Iris pigment epithelial cell (primary cell): ENCODE measurements at places on chromosomes 6 and 20.

GRCh38 chr20:46000262-46000996 lies 8.3 kb upstream of the MMP9 start:
- no peak for DNase-seq

DNA sequence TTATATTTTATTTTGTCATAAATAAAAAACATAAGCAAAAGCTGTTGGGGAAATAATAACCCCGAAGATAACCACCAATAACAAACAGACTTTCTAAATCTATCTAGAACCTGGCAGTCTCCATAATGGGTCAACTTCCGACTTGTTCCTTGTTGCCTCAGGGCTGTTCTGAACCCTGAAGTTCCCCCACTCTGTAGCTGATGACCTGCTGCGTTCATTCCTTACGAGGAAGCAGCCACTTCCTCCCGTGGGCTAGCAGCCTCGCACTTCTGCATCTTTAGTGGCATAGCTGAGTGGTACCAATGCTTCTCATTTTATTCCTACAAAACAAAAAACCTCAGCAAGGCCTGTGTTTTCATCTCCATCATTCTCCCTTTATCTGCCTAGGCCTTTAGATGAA lies 103.0 kb downstream of the PLEKHG1 start:
- DNase-seq, result no peak

DNA sequence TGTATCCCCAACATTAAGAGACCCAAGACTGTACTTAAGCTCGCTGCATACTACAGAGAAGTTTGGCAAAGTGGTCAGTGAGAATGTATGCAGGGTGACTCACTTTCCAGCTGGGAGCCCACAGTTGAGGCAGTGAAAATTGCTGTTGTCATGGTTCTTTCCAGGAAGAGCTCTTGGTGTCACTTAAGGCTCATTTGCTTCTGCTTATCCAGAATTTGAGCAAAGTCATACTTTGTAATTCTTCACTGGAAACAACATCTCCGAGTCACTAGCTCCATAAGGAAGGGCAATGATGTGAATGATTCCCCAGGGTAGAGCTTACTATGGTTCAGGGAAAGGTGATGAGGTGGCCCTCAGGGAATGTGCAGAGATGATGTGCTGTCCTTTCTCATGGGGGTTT lies 65.4 kb upstream of the FBXL4 start:
- peak; percentile 97 for DNase-seq

DNA sequence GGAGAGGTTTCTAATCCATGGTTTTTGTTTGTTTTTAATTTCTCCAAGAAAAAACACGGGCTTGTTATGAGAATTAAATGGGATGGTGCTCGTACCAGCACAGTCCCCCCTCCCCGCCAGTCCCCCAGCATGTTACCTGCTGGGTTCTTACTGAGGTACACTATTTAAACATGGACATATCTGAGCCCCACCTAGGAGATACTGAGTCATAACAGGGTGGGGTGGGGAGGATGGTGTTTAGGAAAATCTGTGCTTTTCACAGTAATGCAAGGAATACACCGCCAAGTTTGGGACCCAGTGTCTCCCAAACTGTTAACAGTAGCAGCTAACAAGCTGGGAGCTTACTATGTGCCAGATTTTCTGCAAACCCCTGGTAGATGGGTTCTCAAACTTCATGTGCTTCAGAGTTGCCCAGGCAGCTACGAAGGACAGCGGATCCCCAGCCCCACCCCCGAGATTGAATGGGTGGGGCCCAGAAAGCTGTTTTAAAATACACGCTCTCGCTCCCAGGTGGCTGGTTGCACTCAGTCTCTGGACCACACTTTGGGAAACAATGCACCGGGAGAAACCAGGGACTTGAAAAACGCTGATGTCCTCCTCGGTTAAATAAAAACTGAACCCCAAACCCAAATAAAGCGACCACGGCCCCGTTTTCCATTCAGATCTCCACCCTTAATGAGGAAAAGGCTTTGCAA lies 995 bp downstream of the ZFP64 start:
- DNase-seq, result peak; percentile 51

DNA sequence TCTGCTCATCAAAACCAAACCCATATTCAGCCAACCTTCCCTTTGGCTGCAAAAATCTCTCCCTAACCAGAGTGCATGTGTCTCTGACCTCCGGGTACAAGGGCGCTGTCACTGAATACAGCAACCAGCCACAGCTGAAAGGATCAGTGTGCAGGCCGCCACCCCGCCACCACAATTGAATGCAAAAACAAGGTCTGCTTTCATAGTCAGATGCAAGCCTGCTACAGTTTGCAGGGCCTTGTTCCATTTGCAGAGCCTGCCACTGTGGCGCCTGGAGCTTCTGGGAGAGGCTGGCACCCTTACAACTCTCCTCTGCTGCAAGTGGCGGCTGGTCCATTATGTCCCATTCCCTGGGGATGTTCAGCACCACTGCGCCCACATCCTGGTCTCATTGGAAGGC lies 23.5 kb downstream of the MDGA1 start:
- no peak for DNase-seq

- peak; percentile 86 for DNase-seq
These were observed 60.1 kb upstream of the ZNF184 start for GRCh38 chr6:27532820-27533538.

GRCh38 chr6:36615018-36615761 lies 21.0 kb downstream of the SRSF3 start:
- DNase-seq, result peak; percentile 60

DNA sequence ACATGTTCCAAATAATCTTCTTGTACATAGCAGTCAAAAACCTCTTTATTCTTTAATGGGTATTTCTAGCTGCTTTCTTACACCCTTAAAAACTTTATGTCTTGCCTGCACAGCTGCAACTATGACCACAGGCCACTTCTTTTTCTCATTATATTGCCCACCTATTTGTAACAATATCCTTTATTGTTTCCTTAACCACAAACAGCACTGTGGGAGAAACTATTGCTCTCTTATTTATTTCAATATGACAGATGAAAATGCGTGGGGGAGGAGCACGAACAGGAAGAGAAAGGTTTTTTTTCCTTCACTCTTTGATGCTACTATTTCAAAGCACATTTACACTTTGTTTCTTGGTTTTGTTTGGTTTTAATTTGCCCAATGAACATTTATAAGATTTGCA lies 253.5 kb downstream of the GJA1 start:
- no peak for DNase-seq

GRCh38 chr6:146916435-146917025 lies 287.7 kb upstream of the STXBP5 start:
- peak; percentile 41 for DNase-seq

- DNase-seq, result peak; percentile 69
These were observed 515.3 kb downstream of the CDKAL1 start for GRCh38 chr6:21049572-21049971.

- DNase-seq, result no peak
These were observed 36.6 kb downstream of the ZNF311 start for GRCh38 chr6:28968476-28968875.

GRCh38 chr20:59062081-59062480 lies 19.5 kb upstream of the PRELID3B start:
- no peak for DNase-seq
